Transverse colon (tissue), 4 donors: ENCODE measurements at places on chromosomes 7 and 10. TPM values are rescaled to one million over a fixed set of nuclear protein-coding genes. Genes with fewer than 3 reads are reported as not detected.

Gene DGKI
- total RNA-seq, result 0.64 TPM

Gene MYO1G
- 8.2 TPM for total RNA-seq

Gene SPAG6
- not detected for total RNA-seq

Gene CHRM2
- 12.0 TPM for total RNA-seq

Gene AQP1
- 29.2 TPM for total RNA-seq

DNA sequence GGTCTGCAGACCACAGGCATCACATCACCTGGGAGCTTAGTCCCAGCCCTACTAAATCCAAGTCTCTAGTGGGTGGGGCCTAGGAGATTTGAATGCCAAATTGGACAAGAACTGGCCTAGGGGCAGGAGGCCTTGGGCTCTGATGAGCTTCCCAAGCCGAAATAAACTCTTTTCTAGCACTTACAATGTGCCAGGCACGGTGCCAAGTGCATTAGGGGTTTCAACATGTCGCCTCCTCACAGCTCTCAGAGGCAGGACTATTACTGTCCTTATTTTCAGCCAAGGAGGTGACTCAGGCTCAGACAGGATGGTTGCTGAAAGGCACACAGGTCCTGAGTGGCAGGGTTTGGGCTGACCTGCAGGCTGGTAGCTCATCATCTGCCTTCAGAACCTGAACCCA lies 9.2 kb upstream of the CPA1 start:
- no peaks in the 10 kb centered on the region for H3K27me3 ChIP-seq
- H3K4me3 ChIP-seq, result no peak overlapping the region
- H3K36me3 ChIP-seq, result no peaks in the 10 kb centered on the region
- peaks cover 39% of the 10 kb centered on the region for H3K4me1 ChIP-seq
- DNase-seq, result peak; percentile 24

DNA sequence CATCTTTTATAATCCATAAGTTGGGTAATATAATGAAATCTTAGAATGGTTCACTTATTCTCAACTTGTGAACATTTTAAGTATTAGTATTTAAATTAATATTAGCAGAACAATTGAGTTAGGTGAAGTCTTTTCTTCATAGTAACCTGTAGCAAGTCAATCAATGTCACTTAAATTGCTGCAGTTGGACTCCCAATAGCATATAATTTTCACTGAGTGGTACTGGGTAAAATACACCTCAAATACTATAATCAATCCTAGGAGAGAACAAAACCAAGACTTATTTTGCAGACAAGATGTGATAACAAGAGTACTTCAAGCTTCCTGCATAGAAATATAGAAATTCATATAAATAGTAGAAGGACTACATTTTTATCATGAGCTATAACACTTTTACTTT lies 677.9 kb upstream of the LRRN3 start:
- H3K27ac ChIP-seq, result no peak overlapping the region
- no peak overlapping the region for H3K4me3 ChIP-seq
- no peak for DNase-seq
- H3K27me3 ChIP-seq, result no peaks in the 10 kb centered on the region
- H3K36me3 ChIP-seq, result no peaks in the 10 kb centered on the region
- no peaks in the 10 kb centered on the region for H3K4me1 ChIP-seq

- DNase-seq, result no peak
- no peaks in the 10 kb centered on the region for H3K27me3 ChIP-seq
- H3K4me3 ChIP-seq, result no peak overlapping the region
- H3K27ac ChIP-seq, result no peak overlapping the region
- no peaks in the 10 kb centered on the region for H3K36me3 ChIP-seq
Observed at GRCh38 chr10:60314069-60314940, 75.4 kb downstream of the ANK3 start.

DNA sequence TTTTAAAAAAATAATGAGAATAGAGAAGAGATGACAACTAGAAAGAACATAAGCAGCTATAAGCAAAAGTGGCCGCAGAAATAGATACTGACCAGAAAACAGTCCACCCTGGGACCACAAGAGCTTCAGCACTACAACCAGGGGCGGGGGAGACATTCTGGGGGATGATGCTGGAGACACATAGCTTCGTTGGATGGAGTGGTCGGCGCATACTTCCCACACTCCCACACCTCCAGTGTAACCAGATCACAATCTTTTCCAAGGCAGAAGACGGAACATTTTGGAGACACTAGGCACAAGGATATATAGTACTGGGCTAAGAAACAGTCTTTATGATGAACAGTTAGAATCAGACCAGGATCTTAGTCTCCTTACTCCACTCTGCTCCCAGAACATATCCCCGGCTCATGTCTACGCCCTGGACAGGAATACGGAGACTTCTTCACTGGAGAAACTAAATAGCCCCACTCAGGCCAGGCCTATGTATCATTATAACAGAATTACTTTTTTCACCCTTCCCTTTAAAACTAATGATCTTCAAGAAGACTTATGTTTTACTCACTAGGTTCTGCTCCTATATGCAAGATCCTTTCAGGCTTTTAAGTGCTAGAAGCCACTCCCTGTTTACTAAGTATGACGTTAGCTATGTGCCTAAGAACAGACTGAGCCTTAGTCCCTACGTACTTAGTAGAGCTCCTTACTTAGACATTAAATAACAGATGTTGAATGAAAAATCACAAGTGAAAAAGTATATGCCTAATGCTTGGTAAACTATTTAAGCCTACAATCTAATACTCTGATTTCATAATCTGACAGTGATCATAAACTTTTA lies 169.6 kb downstream of the SRPK2 start:
- no peak for DNase-seq
- no peak overlapping the region for H3K4me3 ChIP-seq
- no peaks in the 10 kb centered on the region for H3K36me3 ChIP-seq

GRCh38 chr7:132386201-132386681 lies 190.0 kb downstream of the PLXNA4 start:
- peaks cover 16% of the 10 kb centered on the region for H3K4me1 ChIP-seq
- peak; percentile 50 for DNase-seq
- no peaks in the 10 kb centered on the region for H3K27me3 ChIP-seq
- H3K27ac ChIP-seq, result no peak overlapping the region
- no peaks in the 10 kb centered on the region for H3K36me3 ChIP-seq

- H3K27me3 ChIP-seq, result no peaks in the 10 kb centered on the region
- no peak for DNase-seq
- no peaks in the 10 kb centered on the region for H3K36me3 ChIP-seq
Observed at GRCh38 chr10:63132651-63133055, 475 bp upstream of the NRBF2 start.
